Stomach (tissue), 19 donors: ENCODE measurements at places on chromosomes 6 and 20.

DNA sequence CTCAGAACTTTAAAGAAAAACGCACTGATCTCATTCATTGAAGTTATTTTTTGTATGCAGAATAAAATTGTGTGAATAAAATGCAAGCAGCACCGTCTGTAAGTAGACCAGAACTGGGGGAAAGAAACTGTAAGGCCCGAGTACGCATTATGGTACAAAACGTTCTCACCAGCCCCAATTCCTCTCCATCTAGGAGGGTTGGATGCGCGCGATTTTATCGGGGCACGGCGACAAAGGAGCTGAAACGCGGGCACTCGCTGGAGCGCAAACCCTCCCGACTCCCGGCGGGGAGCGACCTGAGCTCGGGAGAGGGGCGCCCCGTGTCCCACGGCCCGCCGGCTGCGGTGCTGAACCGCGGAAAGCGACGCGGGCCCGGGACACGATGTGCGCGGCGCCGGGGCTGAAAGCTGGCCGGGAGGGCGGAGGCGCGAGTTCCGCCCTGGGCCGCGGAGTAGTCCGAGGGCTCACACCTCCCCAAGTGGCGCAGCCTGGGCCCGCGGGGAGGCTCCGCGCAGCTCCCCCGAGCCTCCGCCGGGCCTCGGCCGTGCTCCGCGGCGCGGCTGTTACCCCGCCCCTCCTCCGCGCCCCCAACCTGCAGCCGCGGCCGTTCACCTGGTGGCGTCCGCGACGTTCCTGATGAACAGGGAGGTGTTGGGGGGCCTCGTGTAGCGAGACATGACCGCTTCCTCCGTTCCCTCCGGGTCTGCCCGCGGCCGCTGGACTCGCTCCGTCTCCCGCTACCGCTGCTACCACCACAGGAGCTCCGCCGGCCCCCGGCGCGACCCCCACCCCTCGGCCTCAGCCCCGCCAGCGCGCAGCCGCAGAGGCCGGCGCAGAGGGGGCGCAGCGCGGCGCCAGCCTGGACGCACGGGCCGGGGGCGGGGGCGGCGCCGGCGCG lies at the start of gene SRSF12:
Gene SRSF12, minus strand, starts transcription at position 861 of the 898 bp plus-strand sequence. Its CDS starts 184 bp downstream, at position 677.
- peak; percentile 82 for DNase-seq

GRCh38 chr6:39130691-39131090 lies 15.7 kb upstream of the SAYSD1 start:
- no peak for DNase-seq

GRCh38 chr20:57415771-57416170 lies 24.6 kb downstream of the RBM38 start:
- no peak for DNase-seq

DNA sequence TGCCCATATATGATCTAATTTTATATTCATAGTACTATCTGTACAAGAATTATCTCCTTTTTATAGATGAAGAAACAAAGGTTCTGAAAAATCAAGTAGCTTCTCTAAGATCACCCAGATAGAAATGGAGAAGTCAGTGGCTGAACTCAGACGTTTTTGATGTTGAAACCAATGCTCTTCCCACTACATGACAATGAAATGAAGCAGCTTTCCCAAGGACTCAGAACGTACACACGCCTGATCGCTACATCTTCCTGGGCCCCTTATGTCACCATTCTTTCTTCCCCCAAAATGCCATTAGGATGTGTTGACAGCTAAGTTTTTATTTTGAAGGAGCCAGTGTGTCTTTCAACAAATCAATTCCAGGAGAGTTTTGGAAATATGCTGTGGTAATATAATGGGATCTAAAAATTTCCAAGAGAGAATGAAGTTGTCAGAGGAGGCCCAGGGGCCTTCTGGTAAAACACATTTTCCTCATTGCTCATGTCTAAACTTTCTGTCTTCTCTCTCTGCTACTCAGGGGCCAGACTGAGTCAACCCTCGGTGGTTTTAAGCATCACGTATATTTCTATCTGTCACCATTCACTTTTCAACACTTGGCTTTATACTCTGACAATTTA lies 98.1 kb upstream of the COL21A1 start:
- no peak for DNase-seq

DNA sequence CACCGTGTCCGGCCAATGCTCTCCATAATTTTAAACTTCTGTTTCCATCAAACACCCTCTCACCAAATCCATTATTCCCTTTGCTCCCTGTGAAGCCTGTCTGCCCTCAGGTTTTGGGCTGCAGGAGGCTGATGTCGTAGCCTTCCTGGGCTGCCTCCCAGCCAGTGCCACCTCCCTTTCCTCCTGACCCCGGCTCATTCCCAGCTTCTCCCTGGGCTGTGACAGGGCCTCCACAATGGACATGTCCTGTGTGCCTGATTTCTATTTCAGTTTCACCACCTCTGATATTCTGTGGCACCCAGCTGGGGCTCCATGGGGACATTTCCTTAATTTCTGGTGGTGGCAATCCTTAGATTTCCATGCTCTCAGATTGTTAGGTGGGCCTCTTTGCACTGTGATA lies 28.8 kb downstream of the IL20RA start:
- DNase-seq = no peak

- no peak for DNase-seq
Observed at GRCh38 chr6:22766979-22767378, 197.6 kb downstream of the HDGFL1 start.

GRCh38 chr20:1813674-1814635 lies 81.3 kb upstream of the SIRPA start:
- no peak for DNase-seq

GRCh38 chr20:61930776-61931475 lies 134.8 kb downstream of the TAF4 start:
- DNase-seq = no peak

- DNase-seq = peak; percentile 80
Observed at GRCh38 chr6:52512199-52512598, 64.7 kb downstream of the TRAM2 start.

GRCh38 chr20:4613184-4613583 lies 108.5 kb upstream of the PRND start:
- no peak for DNase-seq

DNA sequence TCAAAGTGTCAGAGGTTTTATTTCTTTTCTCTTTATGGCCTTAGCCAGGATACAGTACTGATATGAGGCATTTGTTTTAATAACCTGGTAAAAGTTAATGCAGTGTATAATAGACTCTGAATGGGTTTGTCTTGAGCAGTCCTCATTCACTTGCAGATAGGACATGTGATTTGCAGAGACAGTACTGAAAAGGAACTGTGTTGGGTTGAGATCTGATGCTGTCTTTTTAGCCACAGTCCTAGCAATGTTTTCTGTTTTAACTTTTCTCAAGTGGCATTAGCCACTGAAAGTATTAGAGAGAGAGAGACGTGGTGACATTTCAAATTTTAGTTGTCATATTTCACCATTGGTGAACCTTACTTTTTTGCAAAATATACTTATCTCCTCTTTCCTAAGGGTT lies 547.2 kb upstream of the MAN1A1 start:
- no peak for DNase-seq

GRCh38 chr6:7672066-7673062 lies 53.5 kb upstream of the BMP6 start:
- DNase-seq = peak; percentile 39

DNA sequence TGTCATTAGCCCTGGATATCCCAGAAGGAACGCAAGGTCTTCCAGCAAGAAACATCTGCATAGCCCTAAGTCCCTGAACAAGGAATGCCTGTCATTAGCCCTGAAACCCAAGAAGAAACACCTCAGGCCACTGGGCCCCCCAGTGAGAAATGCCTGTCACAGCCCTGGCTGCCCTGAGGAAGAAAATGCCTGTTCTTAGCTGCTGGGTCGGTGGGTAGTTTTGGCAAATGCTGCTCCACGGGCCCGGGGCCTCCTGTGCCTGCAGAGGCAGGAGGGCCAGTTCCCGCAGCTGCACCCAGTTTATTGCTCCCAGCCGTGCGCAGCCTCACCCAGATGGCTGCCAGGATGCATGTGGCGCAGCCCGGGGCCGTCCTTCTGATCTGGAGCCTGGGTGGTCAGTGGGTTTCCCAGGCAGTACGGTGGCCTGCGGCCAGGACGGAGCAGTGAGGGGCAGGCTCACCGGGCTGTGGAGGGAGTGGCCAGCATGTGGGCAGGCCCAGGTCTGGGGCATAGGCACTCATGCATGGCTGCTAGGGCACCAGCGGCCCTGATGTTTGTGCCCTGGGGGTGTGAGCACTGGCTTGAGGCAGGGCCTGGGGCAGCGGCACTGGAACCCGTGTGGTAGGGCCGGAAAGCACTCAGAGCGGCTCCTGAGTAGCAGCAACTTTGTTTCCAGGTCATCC lies 219.0 kb downstream of the ERMARD start:
- peak; percentile 23 for DNase-seq
